ENCODE measurements at places on chromosomes 4 and X.

GRCh38 chr4:42371305-42372252 is 25.7 kb upstream of the SHISA3 start:
- no peak for DNase-seq

GRCh38 chr4:25504932-25505636 is 128.0 kb downstream of the ANAPC4 start:
- DNase-seq = peak; percentile 10

- DNase-seq = no peak
Measured at GRCh38 chrX:17403189-17403691, 28.2 kb downstream of the NHS start.

GRCh38 chr4:16660656-16661055 is 237.8 kb downstream of the LDB2 start:
- DNase-seq = no peak

GRCh38 chr4:188262464-188262863 is 123.2 kb downstream of the TRIML1 start:
- DNase-seq = no peak

DNA sequence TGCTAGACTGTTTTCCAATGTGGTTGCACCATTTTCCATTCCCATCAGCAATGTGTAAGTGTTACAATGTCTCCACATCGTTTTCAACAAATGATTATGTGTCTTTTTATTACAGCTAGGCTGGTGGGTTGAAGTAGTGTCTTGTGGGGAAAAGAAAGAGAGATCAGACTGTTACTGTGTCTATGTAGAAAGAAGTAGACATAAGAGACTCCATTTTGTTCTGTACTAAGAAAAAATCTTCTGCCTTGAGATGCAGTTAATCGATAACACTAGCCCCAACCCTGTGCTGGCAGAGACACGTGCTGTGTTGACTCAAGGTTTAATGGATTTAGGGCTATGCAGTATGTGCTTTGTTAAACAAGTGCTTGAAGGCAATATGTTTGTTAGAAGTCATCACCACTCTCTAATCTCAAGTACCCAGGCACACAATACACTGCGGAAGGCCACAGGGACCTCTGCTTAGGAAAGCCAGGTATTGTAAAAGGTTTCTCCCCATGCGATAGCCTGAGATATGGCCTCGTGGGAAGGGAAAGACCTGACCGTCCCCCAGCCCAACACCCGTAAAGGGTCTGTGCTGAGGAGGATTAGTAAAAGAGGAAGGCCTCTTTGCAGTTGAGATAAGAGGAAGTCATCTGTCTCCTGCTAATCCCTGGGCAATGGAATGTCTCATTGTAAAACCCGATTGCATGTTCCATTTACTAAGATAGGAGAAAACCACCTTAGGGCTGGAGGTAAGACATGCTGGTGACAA is 23.0 kb upstream of the UGT2B15 start:
- DNase-seq = no peak

DNA sequence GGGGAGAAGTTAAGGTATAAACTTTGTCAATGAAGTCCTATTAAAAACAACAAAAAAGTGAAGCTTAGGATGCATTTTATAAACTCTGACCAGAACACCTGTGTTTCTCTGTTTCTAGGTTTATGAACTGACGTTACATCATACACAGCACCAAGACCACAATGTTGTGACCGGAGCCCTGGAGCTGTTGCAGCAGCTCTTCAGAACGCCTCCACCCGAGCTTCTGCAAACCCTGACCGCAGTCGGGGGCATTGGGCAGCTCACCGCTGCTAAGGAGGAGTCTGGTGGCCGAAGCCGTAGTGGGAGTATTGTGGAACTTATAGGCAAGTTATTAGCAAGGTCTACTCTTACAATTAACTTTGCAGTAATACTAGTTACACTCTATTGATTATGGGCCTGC is 46.6 kb downstream of the HTT start:
- no peak for DNase-seq

Data from ovary (tissue), 10 donors.